ENCODE measurements at places on chromosomes 6 and 20.

- no peak for DNase-seq
Measured at GRCh38 chr6:79546186-79546585, 9.0 kb upstream of the LCA5 start.

GRCh38 chr20:6784767-6785166 lies 17.3 kb downstream of the BMP2 start:
- no peak for DNase-seq

GRCh38 chr6:79708095-79708791 lies 77.1 kb downstream of the SH3BGRL2 start:
- DNase-seq = no peak

GRCh38 chr6:33416386-33417127 lies 1.4 kb downstream of the CUTA start:
- no peak for DNase-seq

- no peak for DNase-seq
Measured at GRCh38 chr20:20664795-20665589, 47.5 kb downstream of the RALGAPA2 start.

DNA sequence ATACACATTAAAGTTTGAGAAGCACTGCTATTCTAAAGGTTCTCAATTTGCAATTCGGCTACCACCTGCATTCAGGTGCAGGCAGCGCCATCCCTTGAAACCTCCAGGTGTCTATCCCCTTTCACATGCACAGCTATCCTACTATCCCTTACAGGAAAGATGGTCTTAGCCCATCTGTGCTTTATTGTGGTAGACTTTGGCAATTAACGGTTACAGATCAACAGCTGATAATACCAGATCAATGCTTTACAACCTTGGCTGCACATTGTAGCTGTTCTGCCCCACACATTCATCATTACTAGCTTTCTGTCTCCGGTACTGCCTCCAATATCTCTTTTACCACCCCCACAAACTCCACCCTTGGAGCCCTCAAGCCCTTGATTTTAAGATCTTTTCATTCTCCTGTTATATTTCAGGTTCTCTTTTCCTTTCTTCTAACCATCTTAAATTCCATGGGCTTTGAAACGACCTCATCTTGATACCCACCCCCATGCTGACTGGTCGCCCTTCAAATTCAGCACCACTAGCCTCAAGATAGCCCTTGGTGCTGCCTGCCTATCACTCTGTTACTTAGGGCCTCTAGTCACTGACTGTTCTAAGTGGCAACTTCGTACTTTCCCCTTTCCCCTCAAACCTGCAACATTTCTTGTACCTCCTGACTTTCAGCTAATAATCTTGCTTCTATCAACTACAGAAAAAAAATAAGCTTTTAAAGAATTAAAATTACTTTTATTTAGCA lies 50.8 kb downstream of the SPTLC3 start:
- DNase-seq = no peak

- DNase-seq = no peak
Measured at GRCh38 chr6:21856844-21857243, 263.3 kb downstream of the SOX4 start.

- DNase-seq = no peak
Measured at GRCh38 chr6:135481783-135482369, 15.7 kb downstream of the AHI1 start.

DNA sequence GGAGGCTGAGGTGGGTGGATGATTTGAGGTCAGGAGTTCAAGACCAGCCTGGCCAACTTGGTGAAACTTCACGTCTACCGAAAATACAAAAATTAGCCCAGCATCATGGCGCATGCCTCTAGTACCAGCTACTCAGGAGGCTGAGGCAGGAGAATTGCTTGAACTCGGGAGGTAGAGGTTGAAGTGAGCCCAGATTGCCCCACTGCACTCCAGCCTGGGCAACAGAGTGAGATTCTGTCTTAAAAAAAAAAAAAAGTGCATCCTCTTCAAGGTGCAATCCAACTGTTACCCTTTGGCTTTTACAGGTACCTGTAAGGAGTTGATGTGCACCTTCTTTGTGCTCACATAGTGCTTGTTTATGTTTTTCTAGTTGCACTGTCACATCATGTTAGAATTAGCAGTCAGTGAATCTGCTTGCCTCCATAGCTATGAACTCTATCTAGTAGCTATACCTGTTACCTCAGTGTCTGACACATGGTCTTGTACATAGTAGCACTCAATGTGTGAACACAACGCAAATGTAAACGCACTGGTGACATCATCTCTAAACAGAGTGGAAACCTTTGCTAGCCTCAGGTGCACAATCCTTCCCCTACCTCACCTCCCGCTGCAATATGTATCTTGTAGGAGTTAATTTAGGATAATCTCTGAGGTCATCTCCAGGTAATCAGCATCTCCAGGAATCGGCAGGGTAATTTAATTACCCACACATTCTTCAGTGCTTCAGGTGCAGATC lies 9.7 kb downstream of the MSH5 start:
- DNase-seq = no peak

GRCh38 chr6:153976921-153977693 lies 61.9 kb upstream of the OPRM1 start:
- no peak for DNase-seq

GRCh38 chr6:142420802-142421201 lies 119.0 kb downstream of the ADGRG6 start:
- no peak for DNase-seq

DNA sequence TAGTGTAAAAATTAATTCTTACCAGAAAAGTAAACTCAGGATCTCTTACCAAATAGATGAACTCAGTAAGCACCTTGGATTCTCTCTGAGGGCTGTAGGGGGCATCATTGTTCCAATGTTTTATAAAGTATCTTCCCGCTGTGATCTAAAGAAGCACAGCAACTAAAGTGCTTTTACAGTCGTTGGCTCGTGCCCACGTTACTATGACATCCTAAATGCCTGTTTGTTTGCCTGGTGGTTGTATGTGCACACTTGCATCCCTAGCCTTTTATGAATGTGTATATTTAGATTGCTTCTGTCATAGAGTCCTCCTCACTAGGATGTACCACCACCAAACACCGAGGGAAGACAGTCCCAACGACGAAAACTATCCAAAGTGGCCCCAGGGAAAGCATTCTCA lies 34.5 kb downstream of the SLX4IP start:
- DNase-seq = peak; percentile 27

DNA sequence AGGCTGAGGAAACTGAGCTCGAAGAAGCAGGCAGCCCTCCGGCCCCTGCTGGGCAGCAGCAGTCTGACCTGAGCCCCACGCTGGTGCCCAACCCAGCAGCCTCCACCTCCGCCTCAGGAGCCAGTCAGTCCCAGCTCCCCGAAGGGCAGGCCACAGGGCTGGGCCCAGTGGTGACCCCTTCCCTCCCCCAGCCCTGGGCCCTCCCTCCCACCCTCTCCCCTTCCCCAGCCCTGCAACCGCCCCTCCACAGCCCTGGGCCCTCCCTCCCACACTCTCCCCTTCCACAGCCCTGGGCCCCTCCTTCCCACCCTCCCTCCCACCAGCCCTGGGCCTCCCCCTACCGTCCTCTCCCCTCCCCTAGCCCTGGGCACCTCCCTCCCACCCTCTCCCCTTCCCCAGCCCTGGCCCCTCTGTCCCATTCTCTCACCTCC lies 115.0 kb downstream of the TAF4 start:
- peak; percentile 7 for DNase-seq

GRCh38 chr6:46023216-46023915 lies 7.7 kb upstream of the CLIC5 start:
- DNase-seq = no peak

GRCh38 chr20:23062632-23063031 lies 13.2 kb upstream of the THBD start:
- no peak for DNase-seq

GRCh38 chr20:15919118-15919517 lies 654.1 kb downstream of the KIF16B start:
- DNase-seq = no peak

DNA sequence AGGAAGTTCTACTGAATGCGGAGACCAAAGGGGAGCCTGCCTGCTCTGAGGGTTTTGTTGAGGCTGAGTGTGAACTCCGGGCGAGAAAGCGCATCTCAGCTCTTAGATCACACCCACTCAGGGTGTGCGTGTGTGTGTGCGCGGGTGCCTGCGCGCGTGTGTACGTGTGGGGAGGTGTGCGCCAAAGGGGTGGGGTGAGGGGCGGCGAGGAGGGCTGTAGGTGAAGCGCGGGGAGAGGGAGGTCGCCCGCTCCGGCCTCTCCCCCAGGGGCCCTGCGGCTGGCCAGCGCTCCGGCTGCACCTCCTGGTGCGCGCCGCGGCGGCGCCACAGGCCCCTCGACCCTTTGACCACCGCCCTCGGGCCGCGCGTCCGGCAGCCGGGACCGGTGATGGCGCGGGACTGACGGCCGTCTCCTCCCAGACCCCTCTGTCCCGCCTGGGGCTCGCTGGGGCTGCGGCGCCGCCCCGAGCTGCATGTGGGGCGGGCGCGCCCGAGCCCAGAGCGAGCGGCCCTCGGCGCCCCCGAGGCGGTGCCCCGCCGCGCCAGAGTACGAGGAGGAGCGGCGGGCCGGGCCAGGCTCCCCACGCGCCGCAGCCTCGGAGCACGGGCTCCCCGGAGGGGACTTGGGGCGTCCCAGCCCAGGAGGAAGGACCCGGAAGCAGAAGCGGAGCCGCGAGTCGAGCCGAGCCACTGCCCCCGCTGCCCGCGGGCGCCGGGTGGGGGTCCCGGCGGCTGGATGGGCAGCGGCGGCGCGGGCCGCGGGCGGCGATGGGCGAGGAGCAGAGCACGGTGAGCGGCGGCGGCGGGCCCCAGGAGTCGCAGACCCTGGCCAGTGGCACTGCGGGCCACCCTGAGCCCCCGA lies at the start of gene RNF217:
TSS of gene RNF217 (plus strand) at position 661 of the 862 bp plus-strand sequence. CDS start at position 769, 108 bp downstream.
- DNase-seq = peak; percentile 59

DNA sequence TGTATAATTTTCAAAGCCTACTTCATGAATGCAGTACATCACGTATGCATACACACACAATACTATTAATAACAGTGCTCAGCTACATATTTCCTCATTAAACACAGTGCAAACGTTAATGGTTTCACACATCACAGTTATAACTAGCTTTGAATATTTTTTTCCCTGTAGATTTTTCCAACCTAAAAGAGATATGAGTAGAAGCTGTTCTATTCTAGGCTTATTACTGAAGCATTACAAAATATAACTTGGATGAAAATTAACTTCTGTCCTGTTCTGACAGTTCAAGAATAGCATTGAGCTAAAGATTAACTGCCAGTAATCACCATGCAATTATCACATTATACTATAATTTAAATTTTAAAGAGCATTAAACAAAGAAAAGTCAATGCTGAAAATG lies 6.2 kb downstream of the LMBRD1 start:
- no peak for DNase-seq

DNA sequence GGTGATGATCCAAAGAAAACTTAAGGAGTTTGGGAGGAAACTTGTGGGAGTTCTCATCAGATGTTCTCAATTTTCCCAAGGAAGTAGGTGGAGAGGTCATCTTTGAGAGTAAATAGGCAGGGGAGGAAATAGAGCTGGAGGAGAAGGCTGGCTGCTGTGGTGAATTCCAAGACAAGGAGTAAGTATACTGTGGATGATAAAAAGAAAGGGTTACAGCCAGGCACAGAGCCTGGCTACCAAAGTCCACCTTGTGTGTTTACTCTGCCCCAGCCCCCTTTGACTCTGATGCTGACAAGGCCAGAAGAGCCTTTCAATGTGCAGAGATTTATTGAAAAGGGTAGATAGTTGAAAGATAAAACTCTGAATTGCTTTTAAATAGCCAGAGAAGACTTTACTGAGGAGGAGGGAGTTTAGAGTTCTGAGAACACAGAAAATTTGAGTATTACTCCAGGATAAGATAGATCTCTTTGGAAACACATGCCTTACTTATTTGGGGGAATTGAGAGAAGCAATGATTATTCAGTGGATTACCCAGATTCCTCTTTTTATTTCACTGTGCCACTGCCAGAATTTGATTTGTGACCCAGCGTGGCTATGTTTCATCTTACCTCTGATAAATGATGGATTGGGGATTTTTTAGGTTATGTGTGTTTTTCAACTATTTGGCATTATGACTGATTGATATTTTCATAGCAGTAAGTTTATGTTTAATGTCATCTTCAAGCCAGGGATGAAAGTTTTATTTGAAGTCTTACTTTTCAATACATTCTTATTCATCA lies 182.6 kb upstream of the JAG1 start:
- DNase-seq = peak; percentile 29

GRCh38 chr6:77543601-77544000 lies 80.3 kb upstream of the HTR1B start:
- DNase-seq = no peak

DNA sequence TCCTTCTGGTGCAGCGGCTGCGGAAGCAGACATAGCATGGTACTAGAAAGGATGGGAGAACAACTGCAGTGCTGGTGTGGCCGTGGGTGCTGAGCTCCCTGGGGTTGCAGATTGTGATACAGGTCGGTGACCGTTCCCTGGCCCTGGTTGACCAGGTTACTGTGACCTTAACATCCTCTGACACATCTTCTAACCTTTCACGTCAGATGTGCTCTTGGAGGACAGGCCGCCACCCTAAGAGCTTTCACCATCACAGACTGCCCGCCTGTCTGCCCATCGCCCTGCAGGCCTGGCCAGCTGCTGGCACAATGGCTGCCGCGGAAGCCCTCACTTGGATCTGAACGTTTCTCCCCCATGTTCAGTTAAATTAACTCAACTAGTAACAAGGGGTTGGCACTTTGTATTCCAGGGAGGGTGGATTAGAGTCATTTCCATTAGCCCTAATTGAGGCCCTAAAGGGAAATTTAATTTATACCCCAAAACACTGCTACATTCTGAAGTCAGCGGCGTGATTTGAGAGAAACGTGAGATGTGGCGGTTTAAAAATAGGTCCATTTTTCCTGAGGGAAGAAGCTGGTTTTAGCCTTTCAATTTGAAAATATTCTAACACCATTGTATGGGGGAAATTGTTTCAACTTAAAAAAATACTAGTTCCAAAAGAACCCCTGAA lies 443.9 kb upstream of the CDH4 start:
- DNase-seq = no peak

DNA sequence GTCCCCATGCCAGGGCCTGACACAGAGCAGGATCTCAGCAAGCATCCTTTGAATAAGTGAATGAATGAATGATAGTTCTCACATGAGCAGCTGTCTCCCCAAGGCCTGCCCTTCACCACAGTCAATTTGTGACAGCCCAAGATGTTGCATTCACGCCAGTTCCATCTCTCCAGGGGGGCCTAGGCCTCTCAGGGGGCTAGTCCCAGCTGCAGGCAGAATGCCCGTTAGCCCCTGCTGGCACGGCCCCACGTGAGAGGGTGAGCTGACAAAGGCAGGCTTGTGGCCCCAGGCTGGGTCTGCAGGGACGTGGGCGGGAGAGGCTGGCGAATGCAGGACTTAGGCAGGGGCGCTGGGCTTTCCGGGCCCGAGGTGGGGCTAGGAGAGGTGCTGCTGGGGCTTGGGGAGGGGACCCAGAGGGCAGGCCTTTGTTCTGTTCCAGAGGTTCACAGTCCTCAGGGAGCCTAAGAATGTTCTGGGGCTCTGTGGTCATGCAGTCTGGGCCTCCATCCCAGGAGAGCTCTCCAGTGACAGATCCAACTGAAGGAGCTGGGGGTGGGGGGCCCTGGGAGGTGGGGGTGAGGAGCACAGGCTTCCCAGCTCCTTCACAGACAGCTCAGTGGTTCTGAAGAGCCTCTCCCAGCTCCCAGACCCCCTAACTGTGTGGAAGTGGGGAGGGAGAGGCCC lies 30.5 kb upstream of the TLDC2 start:
- no peak for DNase-seq

- no peak for DNase-seq
Measured at GRCh38 chr6:132369526-132369925, 31.7 kb downstream of the MOXD1 start.

GRCh38 chr6:137848672-137849071 lies 18.4 kb upstream of the TNFAIP3 start:
- no peak for DNase-seq

- DNase-seq = no peak
Measured at GRCh38 chr6:117206944-117207687, 58.2 kb upstream of the VGLL2 start.

GRCh38 chr6:41730531-41731436 lies 4.6 kb downstream of the TFEB start:
- no peak for DNase-seq
